ENCODE measurements at places on chromosomes 6 and 20.

DNA sequence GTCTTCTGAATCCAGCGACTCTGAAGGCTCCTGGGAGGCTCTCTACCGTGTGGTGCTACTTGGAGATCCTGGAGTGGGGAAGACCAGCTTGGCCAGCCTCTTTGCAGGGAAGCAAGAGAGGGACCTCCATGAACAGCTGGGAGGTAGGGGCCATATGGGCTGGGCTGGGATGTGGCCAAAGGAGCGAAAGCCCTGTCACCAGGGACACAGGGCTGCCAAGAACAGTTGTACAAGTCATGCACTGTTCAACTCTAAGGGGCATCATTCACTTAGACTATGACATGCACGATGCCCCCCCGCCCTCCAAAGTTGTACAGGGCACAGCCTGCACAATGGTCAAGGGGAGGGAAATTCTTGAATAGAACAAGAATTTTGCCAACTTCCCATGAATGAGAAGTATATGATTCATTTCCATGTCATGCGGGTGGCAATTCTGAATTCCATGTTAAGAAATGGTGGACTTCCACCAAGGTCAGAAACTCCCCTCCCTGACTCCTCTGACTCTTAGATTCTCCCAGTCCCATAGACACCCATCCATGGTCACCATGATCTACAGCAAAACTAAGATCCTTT is 1.6 kb downstream of the REM1 start:
- H3K4me3 ChIP-seq: no peak overlapping the region
- H3K27ac ChIP-seq: no peak overlapping the region

GRCh38 chr6:20791944-20792343 is 257.7 kb downstream of the CDKAL1 start:
- no peaks in the 10 kb centered on the region for H3K36me3 ChIP-seq
- H3K4me3 ChIP-seq: no peak overlapping the region
- peaks cover 6% of the 10 kb centered on the region for H3K4me1 ChIP-seq
- no peak overlapping the region for H3K27ac ChIP-seq

GRCh38 chr6:133245007-133245406 is 3.9 kb downstream of the EYA4 start:
- no peaks in the 10 kb centered on the region for H3K36me3 ChIP-seq
- no peak for DNase-seq
- no peak overlapping the region for H3K27ac ChIP-seq
- H3K4me3 ChIP-seq: no peak overlapping the region

GRCh38 chr6:128719786-128720185 is 163.2 kb upstream of the LAMA2 start:
- H3K27ac ChIP-seq: no peak overlapping the region
- DNase-seq: no peak
- H3K4me3 ChIP-seq: no peak overlapping the region
- no peaks in the 10 kb centered on the region for H3K36me3 ChIP-seq

Measured in glutamatergic neuron (in vitro differentiated cells).